ENCODE measurements at places on chromosomes 6 and 20.

DNA sequence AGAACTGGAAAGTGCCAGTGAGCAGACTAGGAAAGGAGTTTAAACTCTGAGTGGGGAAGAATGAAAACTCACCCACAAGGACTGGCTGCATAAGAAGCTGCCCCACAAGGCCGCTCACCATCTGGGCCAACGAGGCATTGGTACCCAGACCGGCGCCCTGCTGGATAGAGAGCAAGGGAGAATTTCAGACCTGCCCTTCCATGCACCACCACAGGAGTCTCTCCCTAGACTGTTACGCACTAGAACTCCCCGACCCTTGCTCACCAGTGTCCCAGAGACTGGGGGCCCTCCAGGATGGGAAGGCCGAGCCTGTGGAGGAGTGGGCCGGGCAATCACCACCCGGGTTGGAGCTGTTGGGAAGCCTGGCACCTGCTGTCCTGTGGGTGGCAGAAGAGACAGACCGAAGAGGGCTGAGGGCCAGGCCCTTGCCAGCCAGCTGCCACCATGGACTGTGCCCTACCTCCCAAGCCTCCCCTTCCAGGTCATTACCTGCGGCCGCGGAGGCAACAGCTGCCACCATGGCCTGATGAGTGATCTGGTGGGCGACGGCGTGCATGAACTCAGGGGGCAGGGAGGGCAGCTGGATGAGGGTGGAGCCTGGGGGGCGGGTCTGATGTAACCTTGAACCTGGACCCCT, 8.5 kb downstream of the BAG6 start:
- DNase-seq = no peak

DNA sequence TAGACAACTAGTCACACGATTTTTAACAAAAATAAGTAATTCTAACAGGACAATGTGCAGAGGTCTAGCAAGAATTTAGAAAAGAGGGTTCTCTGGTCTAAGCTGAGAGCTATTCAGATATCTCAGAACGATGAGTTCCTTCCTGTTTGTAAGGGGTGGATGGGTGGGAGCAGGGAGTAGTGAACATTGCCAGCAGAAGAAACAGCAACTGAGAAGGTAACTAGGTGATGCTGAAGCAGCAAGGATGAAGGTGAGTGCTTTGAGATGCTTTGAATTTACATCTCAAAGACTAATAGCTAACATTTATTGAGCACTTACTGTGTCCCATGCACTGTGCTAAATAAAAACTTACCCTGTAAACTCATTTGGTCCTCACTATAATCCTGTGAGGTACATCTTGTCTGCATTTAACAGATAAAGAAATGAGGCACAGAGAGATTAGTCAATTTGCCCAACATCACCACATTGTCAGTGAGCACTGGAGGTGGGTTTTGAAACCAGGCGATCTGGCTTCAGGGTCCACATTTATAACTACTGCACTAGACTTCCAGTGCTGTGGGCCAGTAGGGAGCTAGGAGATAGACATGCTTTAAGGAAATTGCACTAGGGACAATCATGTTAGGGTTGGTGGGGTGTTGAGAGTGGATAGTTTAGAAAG, 15.7 kb downstream of the BRD2 start:
- no peak for DNase-seq

DNA sequence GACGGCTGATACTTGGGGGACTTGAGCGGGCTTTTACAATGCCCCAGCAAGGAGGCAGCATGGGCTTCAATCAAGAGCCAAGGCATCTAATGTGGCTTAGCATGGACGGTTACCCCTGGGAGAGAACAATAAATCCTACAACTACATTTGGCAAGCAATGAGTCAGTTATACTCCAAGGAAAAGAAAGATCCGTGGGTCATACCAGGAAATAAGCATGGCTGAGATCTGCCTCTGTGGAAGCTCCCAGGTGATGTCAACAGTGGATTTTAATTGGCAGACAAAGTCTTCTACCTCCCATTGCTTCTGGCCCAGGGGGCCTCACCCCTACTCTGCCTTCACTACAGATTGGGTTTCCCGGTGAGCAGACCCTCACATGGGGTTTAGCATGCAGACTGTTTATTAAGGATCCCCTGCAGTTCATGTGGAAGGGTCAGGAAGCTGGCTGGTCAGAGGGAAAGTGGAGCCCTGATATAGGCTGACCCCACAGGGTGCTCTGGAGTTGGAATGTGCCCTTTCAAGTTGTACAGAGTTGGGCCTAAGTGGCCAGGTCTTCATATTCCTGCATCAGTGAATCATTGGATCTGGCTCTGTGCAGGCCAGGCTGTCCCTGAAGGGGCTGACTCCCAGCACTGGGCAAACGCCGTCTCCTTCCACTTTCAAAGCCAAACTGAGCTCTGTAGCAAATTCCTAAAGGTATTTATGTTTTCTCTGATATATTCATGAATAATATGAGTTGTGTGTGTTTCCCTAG, 91.3 kb upstream of the GGTLC1 start:
- no peak for DNase-seq

- no peak for DNase-seq
Measured at GRCh38 chr6:44254191-44255104, 2.9 kb downstream of the SLC35B2 start.

DNA sequence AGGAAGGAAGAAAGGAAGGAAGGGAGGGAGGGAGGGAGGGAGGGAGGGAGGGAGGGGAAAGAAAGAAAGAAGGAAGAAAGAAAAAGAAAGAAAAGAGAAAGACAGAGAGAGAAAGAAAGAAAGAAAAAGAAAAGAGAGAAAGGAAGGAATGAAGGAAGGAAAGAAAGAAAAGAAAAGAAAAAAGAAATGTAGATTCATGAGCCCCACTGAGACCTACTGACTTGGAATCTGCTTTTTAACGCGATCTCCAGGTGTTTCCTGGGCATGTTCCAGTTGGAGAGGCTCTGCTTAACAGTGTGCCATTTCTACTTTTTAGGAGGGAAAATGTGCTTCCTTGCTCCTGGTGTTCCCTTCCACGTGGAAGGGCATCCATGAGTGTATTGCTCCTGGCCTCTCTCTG, 16.4 kb downstream of the DEFB132 start:
- no peak for DNase-seq

DNA sequence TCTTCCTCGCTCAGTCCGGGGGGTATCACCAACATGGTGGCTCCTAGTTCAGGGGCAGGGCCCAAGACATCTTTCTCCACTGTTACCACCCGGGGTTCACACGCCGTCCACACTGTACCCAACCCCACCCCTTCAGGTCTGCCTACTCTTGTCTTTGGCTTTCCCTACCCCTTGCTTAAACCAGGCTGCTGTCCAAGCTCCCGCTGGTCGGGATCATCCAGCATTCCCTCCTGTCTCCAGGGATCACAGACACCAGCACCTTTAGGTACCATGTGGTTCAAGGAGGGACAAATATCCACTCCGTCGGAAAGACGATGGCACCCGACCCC, 395 bp downstream of the NELFE start:
- no peak for DNase-seq

DNA sequence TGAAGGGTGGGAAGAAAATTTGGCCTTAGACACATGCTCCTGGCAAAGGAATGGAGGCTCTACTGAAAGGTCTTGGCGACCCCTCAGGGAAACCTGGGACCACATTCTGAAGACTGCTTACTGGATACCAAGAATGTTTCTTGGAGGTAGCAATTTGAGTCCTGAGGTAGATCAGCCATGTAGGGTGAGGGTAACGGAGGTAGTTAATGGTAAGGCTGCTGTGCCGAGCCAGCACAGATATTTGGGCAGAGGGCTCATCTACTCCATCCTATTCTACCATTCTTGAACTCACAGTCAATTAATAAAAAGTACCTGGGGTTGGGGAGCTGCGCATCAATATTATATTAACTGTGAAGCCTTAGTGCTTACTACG, 401 bp upstream of the PHF3 start:
- no peak for DNase-seq

GRCh38 chr6:118606858-118607257, 44.5 kb downstream of the CEP85L start:
- DNase-seq = no peak

- no peak for DNase-seq
Measured at GRCh38 chr6:54094786-54095185, 16.5 kb upstream of the MLIP start.

DNA sequence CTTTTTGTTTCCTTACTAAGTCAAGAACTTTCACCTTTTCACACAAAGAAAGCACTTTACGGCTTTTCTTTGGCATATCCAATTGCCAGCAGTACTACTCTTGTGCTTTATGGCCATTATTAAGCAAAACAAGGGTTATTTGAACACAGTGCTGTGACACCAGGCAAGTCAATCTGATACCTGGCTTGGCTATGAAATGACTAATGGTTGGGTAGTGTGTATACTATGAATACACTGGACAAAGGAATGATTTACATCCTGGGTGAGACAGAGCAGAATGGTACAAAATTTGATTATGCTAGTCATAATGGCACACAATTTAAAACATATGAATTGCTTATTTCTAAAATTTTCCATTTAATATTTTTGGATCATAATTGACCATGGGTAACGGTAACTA, 22.1 kb upstream of the ADGRF1 start:
- DNase-seq = no peak

Data from GM19239 (cell line).